Bone marrow (tissue), 2 donors: ENCODE measurements at places on chromosomes 1 and 21.

GRCh38 chr1:247884797-247885413, 10.5 kb upstream of the OR2W3 start:
- no peak for DNase-seq

DNA sequence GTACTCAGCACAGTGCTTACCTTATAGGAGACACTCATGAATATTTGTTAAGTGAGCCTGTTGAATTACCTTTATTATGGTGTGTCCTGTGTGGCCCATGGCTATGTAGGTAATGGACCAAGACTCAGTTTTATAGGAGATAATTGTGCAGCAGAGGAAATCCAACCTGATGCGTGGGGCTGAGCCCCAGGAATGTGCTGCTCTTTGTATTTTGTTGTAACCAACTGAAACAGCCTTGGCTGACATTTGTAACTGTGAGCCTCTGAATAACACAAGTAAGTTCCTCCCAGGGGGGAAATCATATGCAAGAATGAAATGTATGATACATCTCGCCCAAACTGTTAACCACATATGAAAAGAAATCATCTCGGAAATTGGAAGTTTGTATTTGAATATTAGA, 364.2 kb upstream of the ZP4 start:
- no peak for DNase-seq

DNA sequence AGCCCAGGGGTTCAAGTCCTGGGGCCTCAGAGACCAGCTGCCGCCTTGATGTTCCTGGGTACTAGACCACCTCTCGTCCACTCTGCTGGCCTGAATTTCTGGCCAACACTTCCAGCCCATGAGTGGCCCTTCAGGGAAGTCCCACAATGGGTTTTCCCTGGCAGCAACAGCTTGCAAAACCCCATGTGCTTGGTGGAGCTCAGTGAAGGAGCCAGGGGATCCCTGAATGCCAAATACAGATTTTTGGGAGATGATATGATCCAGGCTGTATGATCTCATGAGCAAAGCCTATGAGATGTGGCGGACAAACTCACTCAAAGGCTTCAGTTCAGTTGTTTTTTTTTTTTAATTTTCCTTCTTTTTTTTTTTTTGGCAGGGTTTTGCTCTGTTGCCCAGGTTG, 9.6 kb upstream of the RASSF5 start:
- DNase-seq, result no peak

- DNase-seq, result no peak
Measured at GRCh38 chr21:44903050-44903685, 17.5 kb downstream of the ITGB2 start.

DNA sequence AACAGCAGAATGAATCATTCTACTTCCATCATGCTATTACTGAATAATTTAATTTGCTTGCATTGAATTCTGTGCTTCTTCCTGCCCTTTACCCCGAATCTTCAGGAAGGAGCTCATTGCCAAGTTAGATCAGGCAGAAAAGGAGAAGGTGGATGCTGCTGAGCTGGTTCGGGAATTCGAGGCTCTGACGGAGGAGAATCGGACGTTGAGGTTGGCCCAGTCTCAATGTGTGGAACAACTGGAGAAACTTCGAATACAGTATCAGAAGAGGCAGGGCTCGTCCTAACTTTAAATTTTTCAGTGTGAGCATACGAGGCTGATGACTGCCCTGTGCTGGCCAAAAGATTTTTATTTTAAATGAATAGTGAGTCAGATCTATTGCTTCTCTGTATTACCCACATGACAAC, 44.2 kb downstream of the MAP3K7CL start:
- no peak for DNase-seq

DNA sequence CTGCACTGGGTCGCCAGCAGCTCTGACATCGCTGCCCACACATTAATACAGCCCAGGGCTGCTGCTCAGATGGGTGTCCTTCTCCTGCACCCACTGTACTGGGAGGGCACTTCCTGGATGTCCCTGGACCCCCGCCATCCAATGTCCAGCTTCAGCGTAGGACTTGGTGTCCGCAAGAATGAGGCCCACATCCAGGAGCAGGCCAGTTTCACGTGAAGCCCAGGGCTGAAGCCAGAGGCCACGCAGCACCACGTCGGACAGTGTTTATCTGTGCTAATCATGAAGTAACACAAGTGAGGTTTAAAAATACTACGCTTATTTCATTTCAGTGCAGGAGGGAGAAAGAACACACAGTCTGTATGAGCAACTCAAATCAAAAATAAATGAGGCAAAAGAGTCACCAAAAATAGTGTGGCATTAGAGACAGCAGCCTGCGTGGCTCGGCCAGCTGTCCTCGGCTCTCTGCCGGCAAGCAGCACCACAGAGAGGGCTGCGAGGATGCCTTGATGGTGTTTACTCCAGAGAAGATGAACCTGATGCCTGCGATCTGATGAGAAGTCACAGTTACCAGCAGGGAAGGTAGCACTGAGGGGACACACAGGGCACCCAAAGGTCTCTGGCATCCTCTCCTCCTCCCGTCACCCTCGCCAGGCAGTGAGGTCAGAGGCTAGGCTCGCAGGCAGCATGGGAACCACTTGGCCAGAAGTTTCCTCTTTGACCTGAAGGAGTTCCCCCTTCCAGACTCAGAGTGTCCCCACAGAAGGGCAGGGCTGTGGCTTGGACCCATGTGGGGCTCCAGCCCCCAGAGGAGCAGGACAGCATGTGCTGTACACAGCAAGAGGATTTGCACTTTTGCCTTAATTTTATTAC, 22.1 kb upstream of the NPHP4 start:
- DNase-seq, result no peak

GRCh38 chr1:75542818-75543570, 67.9 kb downstream of the SLC44A5 start:
- DNase-seq, result no peak

- DNase-seq, result no peak
Measured at GRCh38 chr1:167893798-167894197, 20.1 kb downstream of the ADCY10 start.
